ENCODE measurements at places on chromosomes 6 and 20. TPM values are rescaled to one million over a fixed set of nuclear protein-coding genes. Genes with fewer than 3 reads are reported as not detected.

TSBP1 gene
- total RNA-seq, result not detected

CRIP3 gene
- total RNA-seq, result 46.3 TPM

GRCh38 chr20:8853805-8854338 lies 215.0 kb upstream of the PLCB4 start:
- H3K36me3 ChIP-seq, result no peaks in the 10 kb centered on the region
- no peak overlapping the region for H3K4me3 ChIP-seq
- peaks cover 3% of the 10 kb centered on the region for H3K4me1 ChIP-seq
- no peak for DNase-seq
- H3K27me3 ChIP-seq, result no peaks in the 10 kb centered on the region
- no peak overlapping the region for H3K27ac ChIP-seq

- H3K4me1 ChIP-seq, result no peaks in the 10 kb centered on the region
- no peak overlapping the region for H3K27ac ChIP-seq
- DNase-seq, result no peak
- no peak overlapping the region for H3K4me3 ChIP-seq
Observed at GRCh38 chr6:20572940-20573339, 38.7 kb downstream of the CDKAL1 start.

DNA sequence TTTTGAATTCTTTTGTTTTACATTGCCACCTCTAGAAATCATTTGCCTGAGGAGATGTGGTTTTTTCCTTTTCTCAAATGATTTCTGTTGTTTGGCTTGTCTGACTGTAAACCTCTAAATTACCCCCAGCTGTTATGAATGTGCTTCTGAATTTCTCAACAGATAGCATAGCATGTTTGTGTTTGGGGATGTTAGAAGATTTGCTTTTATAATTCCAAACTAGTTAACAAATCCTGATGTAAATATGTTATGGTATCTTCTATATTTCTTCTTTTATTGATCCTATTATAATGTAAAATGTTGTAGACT lies 31.6 kb upstream of the EZR start:
- no peaks in the 10 kb centered on the region for H3K36me3 ChIP-seq
- peaks cover 29% of the 10 kb centered on the region for H3K4me1 ChIP-seq
- DNase-seq, result no peak
- H3K27ac ChIP-seq, result no peak overlapping the region

GRCh38 chr6:119557239-119557638 lies 207.7 kb upstream of the MAN1A1 start:
- H3K4me1 ChIP-seq, result no peaks in the 10 kb centered on the region
- no peak overlapping the region for H3K4me3 ChIP-seq
- no peak for DNase-seq
- no peaks in the 10 kb centered on the region for H3K27me3 ChIP-seq
- H3K27ac ChIP-seq, result no peak overlapping the region
- H3K36me3 ChIP-seq, result no peaks in the 10 kb centered on the region

GRCh38 chr6:14110001-14110818 lies 7.4 kb upstream of the CD83 start:
- no peaks in the 10 kb centered on the region for H3K27me3 ChIP-seq
- no peak for DNase-seq
- no peaks in the 10 kb centered on the region for H3K4me1 ChIP-seq
- H3K27ac ChIP-seq, result no peak overlapping the region

GRCh38 chr6:122872311-122872710 lies 83.3 kb downstream of the SMPDL3A start:
- H3K27me3 ChIP-seq, result no peaks in the 10 kb centered on the region
- H3K4me1 ChIP-seq, result no peaks in the 10 kb centered on the region
- no peaks in the 10 kb centered on the region for H3K36me3 ChIP-seq
- no peak for DNase-seq
- H3K27ac ChIP-seq, result no peak overlapping the region

GRCh38 chr20:62388839-62389600 lies 2.1 kb downstream of the RPS21 start:
- no peak for DNase-seq
- H3K27ac ChIP-seq, result no peak overlapping the region
- H3K36me3 ChIP-seq, result peaks cover 18% of the 10 kb centered on the region
- H3K4me3 ChIP-seq, result no peak overlapping the region
- H3K4me1 ChIP-seq, result peaks cover 8% of the 10 kb centered on the region

- H3K27ac ChIP-seq, result no peak overlapping the region
- no peak overlapping the region for H3K4me3 ChIP-seq
- H3K4me1 ChIP-seq, result peaks cover 9% of the 10 kb centered on the region
- no peaks in the 10 kb centered on the region for H3K27me3 ChIP-seq
Observed at GRCh38 chr20:41391587-41392001, 25.0 kb upstream of the EMILIN3 start.

- no peak overlapping the region for H3K27ac ChIP-seq
- no peaks in the 10 kb centered on the region for H3K36me3 ChIP-seq
- no peaks in the 10 kb centered on the region for H3K27me3 ChIP-seq
- H3K4me1 ChIP-seq, result peaks cover 3% of the 10 kb centered on the region
- no peak for DNase-seq
- no peak overlapping the region for H3K4me3 ChIP-seq
Observed at GRCh38 chr6:2028457-2029038, 216.9 kb downstream of the GMDS start.

DNA sequence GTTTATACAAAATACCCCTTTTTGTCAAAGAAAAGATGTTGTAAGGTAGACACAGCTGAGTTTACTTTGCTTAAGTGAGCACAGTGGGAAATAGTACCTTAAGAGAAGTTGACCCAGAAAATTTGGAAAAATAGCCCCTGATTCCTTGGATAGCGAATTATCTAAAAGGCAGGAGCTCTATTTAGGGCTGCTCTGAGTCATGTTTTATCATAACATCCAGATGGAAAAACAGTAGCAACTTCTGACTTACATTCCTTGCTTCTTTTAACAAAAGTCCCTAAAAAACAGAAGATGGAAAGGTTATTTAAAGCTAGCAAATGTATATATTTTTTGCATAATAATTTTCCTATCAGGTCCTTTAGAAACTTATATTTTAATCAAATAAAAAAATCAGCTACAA lies 59.0 kb downstream of the THEMIS start:
- H3K4me3 ChIP-seq, result no peak overlapping the region
- no peaks in the 10 kb centered on the region for H3K27me3 ChIP-seq
- H3K36me3 ChIP-seq, result no peaks in the 10 kb centered on the region
- no peak for DNase-seq
- no peak overlapping the region for H3K27ac ChIP-seq

GRCh38 chr6:138253731-138254130 lies 35.4 kb upstream of the PBOV1 start:
- no peaks in the 10 kb centered on the region for H3K27me3 ChIP-seq
- no peak for DNase-seq
- H3K36me3 ChIP-seq, result peaks cover 5% of the 10 kb centered on the region
- H3K4me3 ChIP-seq, result no peak overlapping the region
- no peak overlapping the region for H3K27ac ChIP-seq

DNA sequence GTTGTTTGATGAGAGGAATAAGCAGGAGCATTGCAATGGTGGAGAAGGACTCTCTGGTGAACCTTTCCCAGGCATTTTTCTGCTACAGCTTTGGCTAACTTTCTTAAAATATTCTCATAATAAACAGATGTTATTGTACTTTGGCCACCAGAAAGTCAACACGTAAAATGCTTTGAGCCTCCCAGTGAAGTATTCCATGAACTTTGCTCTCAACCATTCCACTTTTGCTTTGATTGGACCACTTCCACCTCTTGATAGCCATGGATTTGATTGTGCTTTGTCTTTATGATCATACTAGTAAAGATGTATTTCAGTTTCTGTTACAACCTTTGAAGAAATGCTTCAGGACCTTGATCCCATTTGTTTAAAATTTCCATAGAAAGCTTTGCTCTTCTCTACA lies 241.1 kb downstream of the TENT5A start:
- H3K36me3 ChIP-seq, result no peaks in the 10 kb centered on the region
- H3K4me1 ChIP-seq, result no peaks in the 10 kb centered on the region
- H3K27ac ChIP-seq, result no peak overlapping the region
- H3K4me3 ChIP-seq, result no peak overlapping the region
- no peaks in the 10 kb centered on the region for H3K27me3 ChIP-seq
- DNase-seq, result no peak

DNA sequence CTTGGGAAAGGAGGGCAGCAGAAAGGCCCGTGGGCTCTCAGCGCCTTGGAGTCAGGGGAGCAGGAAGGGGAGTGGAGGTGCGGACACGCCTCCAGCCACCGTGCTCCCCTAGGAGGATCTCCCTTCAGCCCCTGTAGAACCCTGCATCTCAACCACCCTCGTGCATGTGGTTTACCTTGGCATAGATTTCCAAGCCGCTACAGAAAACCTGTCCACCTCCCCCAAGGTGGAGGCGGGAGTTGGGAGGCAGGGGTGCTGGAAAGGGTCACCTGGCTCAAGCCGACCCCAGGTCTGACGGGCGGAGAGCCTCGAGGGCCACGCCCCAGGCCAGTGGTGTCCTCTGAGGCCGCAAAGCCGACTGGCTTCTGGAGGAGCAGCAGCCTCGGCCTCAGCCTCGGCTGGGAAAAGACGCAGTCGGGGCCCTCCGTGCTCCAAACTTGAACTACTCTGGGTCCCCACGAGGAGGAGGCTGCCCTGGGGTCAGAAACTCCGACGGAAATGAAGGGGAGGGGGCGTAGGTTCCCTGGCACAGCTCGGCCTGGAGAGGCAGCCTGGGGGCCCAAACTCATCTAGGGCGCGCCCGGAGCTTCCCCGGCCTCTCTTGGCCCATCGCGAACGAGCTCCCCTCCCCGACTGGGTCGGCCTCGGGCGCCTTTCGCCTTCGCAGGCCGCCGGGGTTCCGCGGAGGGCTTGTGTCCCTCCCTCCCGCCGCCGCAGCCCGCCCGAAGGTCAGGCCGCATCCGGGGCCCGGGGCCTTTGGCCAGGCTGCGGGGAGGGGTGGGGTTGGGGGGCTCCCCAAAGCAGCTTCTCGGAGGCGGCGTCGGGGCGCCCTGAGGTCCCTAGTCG lies 6.3 kb upstream of the FOXF2 start:
- DNase-seq, result no peak
- H3K4me1 ChIP-seq, result peaks cover 13% of the 10 kb centered on the region
- H3K36me3 ChIP-seq, result no peaks in the 10 kb centered on the region

DNA sequence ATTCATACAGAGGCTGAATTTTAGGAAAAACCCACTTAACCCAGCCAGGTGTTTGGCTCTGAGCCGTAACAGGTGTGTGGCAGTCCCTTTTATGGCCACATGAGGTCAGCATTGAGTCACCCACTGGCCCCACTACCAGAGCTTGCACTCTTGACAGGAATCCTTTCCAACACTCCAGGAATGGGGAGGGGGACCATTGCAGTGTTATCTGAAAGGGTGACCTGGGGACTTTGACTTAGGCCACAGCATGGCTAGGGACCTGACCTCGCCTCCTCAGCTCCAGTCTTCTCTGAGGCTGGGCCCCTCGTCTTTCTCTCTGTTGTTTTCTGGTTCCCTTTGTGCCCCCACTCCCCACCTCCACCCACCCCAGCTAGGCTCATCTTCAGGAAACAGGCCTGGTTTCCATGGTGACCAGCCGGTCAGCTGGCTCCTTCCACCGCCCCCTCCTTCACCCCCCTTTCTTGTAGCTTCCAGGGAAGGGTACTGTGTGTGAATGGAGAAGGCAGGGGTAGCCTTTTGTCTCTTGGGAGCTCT lies 2.1 kb upstream of the TMEM151B start:
- DNase-seq, result peak; percentile 89
- H3K4me3 ChIP-seq, result peak overlapping the region; percentile 7
- H3K4me1 ChIP-seq, result peaks cover 16% of the 10 kb centered on the region
- H3K27ac ChIP-seq, result no peak overlapping the region
- no peaks in the 10 kb centered on the region for H3K36me3 ChIP-seq
- H3K27me3 ChIP-seq, result no peaks in the 10 kb centered on the region
